HuH-7.5 (cell line): ENCODE measurements at places on chromosomes 7 and 10.
A peak's percentile ranks its signal among the peaks of the same experiment; 100 is the strongest.

DNA sequence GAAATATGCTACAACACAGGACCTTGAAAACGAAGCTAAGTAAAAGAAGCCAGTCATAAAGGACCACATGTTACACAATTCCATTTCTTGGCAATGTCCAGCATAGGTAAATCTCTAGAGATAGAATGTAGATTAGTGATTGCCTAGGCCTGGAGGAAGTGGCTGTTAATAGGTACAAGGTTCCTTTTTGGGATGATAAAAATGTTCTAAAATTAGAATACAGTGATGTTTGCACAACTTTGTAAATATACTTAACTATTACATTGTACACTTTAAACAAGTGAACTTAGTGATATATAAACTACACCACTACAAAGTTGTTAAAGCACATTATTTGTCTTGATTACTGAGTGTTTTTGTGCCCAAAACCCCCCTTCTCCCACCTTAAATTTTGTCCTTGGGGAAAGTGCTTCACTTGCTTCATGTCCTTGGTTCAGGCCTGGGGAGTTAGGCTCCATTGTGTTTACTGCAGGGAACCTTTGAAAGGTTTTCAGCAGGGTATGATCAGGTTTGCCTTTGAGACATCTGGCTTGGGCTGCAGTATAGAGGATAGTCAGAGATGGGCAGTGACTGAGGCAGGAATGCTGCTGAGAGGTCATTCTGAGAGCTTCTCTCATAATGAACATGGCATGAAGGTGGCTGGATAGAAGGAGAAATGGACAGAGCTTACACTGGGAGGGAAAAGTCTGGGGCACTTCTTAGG lies 1052.6 kb downstream of the REEP3 start:
- no peak for DNase-seq

DNA sequence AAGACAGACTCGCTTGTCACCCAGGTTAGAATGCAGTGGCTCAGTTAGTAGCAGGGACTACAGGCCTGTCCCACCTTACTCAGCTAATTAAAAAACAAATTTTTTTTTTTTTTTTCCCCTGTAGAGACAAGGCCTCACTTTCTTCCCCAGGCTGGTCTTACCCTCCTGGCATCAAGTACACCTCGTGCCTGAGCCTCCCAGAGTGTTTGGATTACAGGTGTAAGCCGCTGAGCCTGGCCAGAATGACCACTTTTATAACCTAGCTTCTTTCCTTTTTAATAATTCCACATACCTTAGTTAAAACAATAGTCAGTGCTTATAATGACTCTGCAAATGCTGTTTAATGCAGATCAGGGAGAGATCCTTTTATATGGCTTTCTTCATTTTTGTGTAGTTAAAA lies 31.3 kb downstream of the RSBN1L start:
- no peak for DNase-seq

GRCh38 chr7:129311429-129311828 lies 86.6 kb downstream of the AHCYL2 start:
- no peak for DNase-seq

DNA sequence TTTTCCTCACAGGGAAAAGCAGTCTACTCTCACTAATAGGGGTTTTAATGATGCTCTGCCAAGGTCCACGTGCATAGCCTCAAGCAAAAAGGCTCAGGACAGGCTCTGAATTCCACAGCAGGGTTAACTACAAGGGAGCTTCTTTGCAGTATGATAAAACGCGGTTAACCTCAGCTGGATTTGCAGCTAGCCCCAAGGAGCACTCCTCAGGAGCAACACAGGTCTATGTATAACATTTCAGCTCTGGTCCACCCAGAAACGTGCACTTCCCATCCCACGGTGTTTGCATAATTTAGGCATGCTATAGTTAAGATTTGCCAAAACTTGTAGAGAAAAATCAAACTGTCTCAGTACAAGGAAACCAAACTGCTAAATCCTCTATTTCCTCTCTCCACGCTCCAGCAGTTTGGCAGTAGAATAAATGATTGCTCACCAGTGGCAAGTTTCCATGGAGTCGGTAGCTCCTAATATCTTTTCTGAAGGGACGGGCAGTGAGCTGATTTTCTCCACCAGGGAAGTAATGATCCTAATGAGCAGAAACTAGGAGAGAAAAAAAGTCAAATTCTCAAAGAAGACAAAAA lies 13.1 kb upstream of the ASB4 start:
- no peak for DNase-seq

GRCh38 chr7:121872831-121873288 lies at the start of gene PTPRZ1:
TSS of gene PTPRZ1 (plus strand) at chr7:121873161. CDS start at chr7:121873500, 339 bp downstream.
- DNase-seq: peak; percentile 27

DNA sequence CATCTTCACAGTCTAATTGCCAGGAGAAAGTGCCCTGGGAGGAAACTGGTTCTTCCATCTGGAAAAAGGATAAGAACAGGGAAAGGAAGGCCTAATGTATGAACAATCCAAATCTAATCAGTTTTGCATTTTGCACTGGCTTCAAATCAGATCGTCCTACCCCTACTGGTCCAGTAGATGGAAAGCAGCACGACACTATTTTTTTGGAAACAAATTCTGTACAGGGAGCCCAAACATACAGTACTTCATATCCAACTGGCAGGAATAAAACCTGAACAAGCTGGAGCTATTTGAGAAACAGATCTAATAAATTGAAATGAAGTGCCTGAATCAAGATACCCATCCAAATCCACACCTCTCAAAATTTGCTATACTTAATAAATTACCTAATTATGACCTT lies 36.5 kb downstream of the ETV1 start:
- no peak for DNase-seq

GRCh38 chr7:137423321-137423720 lies 79.8 kb upstream of the PTN start:
- DNase-seq: no peak

DNA sequence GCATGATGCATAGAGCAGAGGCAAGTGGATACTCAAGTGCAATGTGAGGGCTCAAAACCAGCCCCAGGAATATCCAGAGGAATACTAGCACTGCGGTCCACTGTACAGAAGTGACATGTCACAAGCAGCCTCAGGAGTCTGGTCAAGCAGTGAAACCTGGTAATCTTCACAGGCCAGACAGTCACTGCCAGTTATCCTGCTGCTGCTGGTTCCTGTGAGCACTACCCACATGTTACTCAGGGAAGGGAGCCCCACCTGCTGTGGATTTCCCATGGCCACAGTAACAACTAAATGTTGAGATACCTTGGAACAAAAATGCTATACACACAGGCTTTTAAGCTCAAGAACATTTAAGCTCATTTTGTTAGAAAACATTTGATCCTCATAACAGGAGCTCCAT lies 103.0 kb downstream of the RNF133 start:
- DNase-seq: no peak

GRCh38 chr7:95907337-95907736 lies 135.0 kb downstream of the DYNC1I1 start:
- DNase-seq: no peak

DNA sequence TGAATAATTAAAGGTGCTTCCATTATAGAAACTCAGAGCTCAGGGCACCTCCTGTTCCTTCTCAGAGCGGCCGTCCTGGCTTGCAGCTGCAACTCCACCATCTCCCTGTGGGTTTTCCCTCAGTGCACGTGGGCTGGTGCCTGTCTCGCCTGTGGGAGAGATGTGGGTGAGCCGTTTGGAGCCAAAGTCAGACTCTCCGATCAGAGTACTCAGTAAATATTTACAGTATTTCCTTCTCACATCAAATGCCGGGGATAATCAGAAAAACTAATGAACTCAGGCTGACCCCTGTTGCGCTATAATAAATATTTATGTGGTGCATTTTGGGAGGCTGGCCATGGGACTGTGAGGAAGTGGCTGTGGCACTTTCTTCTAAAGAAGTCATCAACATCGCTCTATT lies 155.8 kb upstream of the HABP2 start:
- DNase-seq: no peak

DNA sequence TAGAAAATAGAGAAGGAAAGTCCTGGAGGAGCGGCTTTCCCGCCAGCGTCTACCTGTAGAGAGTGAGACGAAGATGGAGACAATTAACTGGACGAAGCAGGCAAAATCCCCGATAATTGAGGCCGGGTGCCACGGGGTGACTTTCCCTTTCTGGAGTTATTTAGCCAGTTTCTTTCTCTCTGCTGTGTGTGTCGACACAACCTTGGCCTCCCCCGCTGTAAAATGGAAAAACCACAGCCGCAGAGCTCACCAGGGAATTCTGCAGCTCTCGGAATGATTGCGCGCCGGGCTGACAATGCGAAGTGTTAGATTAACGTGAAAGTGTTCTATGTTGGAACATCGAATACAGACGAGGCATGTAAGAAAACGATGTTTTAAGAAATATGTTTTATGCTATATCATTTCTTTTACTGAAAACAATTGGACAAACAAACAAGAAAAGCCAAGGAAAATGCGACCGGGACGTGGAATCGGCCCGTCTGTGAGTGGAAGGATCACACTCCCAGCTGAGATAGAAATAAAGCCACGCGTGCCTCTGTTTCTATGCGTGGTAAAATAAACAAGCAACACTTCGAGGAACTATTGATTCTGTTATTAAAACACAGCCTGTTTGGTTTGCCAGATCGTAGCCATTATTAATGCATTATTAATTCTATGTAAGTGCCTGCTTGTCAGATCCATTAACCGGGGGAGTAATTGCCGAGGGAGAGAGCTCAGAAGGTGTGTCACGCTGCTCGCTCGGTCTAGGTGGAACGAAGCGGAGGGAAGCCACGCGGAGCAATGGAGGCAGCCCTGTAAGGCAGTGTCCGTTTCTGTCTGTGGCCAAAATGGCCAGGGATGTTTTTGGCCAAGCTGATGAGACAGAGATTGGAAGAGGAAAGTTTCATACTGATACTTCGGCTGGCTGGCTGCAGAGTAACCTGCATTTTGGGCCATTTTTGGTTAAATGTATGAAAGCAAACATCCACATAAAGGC lies 129.4 kb downstream of the DNAJB6 start:
- no peak for DNase-seq

DNA sequence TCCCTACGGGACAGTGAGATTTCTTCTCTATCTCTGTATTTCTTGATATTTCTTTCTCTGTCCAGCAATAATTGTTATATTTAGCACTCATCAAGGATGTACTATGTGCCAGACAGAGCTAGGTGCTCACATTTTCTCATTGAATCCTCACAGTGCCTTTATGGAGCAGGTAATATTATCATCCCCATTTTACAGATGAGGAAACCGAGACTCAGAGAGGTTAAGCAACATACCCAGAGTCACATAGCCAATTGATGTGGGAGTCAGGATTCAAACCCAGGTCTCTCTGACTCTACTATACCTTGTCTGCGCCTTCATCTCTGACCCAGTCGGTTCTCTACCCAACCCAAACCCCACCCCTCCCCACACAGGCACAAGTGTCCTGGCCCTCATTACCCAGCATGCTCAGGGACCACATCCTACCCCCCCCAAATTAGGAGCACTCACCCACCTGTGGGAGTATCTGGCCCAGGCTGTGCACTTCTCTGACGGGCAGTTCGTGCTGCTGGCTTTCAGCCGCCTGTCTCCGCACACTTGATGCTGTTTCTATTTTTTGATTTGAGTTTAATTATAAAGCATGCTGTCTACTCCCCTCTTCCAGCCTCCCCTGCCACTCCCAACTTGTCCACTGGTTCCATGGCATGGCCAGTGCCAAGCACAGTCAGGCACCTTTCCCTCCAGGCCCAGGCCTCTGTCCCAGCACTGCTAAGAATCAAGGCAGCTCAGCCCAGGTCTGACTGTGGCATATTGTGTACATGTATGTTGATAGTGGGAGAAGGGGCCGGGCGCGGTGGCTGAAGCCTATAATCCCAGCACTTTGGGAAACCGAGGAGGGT lies 9.8 kb upstream of the SAMD8 start:
- no peak for DNase-seq

- DNase-seq: no peak
Observed at GRCh38 chr7:100582041-100582579, 3.8 kb downstream of the LRCH4 start.

GRCh38 chr10:59692113-59692512 lies 17.5 kb downstream of the SLC16A9 start:
- DNase-seq: no peak

DNA sequence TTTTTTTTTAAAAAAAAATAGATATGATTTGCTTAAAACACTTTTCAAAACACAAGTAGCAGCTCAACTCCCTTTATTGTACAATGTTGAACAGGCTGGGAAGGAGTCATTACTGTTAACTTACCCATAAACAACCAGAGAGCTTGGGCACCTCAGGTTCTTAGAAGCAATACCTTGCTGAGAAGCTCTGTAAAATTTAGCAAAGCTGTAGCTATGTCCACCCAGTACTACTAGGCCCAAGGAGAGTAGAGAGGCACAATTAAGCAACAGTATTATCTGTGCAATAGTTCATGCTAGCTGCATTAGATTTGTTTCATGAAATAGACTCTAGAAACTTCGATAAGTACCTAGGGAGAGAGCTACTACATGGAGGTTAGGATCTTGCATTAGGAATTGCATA lies 32.0 kb downstream of the SEMA3A start:
- DNase-seq: no peak

DNA sequence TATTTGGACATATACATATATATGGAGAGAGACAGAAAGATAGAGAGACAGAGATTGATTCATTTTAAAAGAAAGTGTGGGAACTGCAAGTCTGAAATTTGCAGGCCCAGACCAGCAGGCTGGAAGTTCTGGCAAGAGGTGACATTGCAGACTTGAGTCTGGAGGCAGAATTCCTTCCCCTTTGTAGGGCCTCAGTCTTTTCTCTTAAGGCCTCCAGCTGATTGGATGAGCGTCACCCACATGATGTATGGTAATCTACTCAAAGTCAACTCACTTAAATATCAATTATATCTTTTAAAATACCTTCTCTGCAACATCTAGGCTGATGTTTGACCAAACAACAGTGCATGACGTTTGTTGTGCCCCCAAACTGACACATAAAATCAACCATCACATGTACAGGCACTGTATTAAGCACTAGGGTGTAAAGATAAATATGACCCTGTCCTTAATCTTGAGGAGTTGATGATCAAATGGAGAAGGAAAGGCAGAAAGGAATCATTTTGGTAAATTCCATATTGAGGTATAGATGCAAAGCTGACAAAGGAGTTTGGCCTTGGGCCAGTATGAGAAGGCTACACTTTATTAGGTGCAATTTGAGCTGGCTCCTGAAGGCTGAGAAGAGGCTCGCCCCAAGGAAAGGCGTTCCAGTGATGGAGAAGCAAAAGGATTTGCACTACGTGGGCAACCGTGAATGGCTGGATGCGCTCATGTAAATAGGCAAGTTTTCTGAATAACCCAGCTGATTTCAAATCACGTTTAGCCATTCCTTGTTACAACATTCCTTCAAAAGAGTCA lies 52.6 kb downstream of the BPGM start:
- no peak for DNase-seq

DNA sequence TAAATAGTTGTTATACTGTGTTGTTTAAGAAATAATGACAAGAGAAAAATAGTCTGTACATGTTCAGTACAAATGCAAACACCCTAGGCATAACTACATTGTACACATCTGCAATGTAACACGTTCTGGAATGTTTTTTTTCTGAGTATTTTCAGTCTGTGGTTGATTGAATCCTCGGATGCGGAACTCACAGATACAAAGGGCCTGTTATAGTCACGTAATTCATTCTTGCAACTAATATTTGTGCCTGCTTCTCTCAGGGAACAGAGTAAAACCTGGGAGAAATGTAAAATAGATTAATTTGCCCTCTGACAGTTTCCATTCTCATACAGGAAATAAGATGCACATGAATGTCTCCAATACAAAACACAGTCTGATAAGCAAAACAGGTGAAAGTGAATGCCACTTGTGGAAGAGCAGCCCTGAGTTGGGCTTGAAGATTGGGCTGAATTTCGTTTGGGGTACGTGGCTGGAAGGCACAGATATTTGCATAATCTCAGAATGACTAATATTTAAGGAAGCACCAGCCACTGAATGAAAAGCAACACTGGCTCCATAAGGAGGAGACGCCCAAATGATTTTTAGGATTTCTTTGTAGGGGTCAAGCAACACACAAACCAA lies 19.1 kb downstream of the DENND2A start:
- DNase-seq: no peak
